ENCODE measurements at places on chromosomes 7 and 10.

- DNase-seq, result no peak
Measured at GRCh38 chr10:132336919-132337407, 5.0 kb downstream of the LRRC27 start.

GRCh38 chr7:4631380-4632179, 50.5 kb upstream of the FOXK1 start:
- DNase-seq, result no peak

DNA sequence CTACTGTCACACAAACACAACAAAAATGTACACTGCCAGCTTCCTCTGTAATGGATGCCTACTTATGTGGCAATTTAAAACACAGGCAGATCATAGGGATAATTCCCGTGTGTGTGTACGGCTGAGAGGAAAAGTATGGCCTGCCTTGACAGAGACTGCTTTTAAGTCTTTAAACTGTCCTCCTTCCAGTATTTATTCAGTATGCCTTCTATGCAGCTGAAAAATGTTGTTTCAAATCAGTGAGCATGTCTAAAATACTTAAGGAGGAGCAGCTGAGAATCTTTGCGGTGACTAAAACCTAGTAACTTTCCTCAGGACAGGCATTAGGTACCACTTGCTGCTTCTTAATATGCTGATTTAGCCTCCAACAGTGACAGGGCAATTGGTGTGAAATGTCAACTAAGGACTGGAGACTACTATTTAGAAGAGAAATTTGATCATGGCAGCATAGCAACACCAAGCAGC, 126.3 kb downstream of the CACNA2D1 start:
- no peak for DNase-seq

- DNase-seq, result no peak
Measured at GRCh38 chr7:20412032-20412431, 81.3 kb downstream of the ITGB8 start.

DNA sequence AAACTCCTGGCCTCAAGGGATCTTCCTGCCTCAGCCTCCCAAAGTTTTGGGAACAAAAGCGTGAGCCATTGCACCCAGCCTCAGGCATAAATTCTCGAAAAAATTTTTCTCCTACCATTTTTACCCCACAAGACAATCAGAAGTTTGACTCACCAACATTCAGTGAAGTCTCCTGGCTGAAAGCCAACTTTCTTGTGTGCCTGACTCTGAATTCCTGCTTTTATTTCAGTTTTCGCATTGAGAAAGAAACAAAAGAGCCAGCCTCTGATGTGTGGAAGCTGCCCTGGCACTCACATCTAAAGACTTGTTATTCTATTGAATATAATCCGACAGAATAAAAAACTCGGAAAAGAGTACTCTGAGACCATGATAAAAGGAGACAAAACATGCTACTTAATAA, 402.9 kb downstream of the MAGI2 start:
- no peak for DNase-seq

DNA sequence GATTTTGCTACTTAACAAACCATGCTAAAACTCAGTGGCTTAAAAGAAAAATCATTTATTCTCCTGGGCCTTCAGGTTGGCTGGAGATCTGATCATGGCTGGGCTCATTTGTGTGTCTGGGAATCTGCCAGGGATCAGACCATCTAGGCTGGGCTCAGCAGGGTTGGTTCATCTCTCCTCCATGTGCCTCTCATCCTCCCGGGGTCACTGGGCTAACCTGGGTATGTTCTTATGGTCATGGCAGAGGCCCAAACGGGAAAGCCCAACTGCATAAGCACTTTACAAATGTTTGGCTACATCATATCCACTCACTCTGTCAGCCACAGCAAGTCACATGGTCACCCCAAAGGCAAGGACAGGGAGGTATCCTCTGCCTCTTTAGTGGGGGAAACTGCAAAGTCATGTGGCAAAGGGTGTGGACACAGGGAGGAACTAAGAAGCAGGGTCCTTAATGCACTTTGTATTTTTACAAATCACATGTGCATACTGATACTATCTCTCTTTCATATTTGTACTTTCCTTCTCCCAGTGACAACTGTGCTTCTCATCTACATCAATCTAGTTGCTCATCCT, 231.4 kb downstream of the BUB3 start:
- DNase-seq, result no peak

DNA sequence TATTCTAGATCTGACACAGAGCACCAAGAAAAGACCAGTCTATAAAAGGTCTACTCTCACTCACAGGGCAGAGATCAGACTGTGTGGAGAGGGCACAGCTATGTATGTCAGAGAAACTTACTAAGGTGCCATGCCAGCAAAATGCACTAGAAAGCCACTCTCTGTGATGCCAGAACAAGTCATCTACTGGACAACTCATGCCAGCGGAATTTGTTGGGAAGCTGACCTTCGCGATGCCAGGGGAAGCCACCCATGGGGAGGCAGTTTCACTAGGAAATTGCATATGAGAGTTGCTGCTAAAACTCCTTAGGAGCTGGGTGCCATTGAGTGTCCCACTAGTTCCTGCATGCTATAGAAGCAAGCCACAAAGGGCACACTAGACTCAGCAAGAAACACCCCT, 58.5 kb downstream of the MICU1 start:
- DNase-seq, result no peak

DNA sequence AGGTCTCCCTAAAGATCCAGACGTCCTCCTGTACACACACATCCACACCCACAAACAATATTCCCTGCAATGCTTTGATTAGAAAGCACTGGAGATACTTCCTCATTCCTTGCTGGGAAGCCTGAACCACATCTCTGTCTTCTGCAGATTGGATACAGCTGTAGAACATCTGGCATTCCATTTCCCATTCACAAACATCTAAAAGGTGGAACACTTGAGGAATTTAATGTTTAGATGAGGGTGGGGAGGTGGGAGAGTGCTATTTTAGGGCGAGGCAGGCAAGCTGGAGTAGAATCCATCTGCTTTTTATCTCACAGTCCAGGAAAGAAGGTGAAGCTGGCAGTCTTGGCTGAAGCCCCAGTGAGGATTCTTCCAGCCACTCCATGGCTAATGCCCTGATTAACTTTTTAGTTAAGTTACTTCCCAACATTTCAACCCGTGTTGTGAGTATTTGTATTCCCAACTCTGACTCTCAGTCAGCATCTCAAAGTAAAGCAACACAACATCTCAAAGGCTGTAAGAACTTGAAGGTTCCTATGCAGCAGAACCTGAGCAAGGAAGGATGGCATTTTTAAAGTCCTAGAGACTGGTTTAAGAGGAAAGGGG, 46.1 kb downstream of the CYTH3 start:
- DNase-seq, result no peak

DNA sequence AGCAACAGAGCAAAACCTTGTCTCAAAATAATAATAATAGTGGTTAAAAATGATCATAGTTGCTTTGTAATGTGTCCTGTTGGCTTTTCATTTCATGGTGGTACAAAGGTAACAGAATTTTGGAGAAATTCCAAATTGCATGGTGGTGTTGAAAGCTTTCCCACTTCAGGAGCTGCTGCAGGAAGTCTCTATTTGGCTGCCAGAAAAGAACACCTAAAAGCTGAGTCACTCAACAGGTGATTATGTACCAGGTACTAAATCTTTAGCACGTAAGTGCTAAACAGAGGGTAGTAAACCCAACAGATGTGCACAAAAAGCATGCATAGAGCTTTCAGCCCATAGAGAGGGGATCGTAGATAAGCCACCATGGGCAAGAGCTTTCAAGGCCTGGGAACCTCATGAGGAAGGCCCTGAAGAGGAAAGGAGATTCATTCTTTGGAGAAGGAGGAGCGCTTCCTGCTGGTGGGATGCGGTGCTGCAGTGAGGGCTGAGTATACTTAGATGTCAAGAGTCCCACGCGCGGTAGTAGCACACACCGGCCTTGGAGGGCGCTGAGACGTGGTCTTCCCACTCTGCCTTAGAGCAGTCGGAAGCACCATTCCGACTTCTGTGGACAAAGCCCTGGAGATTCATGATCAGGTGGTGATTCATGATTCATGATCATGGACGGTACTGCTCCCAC, 118.7 kb downstream of the RALA start:
- DNase-seq, result peak; percentile 10

GRCh38 chr10:8211631-8212030, 157.1 kb downstream of the GATA3 start:
- no peak for DNase-seq

DNA sequence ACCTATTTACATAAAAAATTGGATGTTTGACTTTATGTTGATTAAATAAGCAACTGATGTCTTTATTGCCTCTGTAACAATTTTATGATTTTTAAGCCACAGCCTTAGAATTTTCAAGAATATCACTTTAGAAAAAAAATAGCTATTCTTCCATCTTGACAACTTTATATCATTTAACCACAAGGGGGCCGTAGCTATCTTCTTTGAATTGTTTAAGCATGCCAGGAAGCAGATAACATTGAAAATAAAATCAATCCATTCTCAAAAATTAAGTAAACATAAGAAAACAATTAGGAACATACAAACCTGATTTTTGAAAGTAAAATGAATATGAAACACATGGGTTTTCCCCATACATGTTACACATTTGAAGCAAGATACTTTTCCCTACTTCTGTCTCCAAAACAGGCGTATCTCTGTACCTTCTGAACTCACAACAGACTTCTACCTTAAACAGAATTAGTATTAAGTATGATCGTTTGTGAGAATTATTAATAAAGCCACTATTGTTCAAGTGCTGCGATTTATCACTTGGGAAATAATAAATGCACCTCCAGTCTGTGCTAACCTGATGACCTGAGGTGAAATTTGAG, 209.0 kb downstream of the CACNA2D1 start:
- DNase-seq, result no peak

DNA sequence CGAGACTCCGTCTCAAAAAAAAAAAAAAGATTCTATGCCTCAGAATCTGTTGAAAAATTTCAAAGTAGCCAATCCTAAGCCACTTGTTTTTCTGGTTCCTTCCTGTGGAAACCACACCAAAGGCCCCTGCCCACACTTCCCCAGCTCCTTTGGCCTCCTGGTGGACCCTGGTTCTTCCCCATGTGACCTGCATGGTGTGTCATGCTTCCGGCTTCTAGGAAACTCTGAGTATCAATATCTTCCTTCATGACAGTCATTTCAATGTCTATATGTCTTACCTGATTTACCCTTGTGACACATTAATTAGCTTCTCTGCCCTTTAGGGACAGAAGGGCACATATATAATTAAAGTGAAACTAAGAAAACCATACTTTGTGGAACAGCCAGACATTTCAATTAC, 80.4 kb upstream of the GRB10 start:
- DNase-seq, result no peak

GRCh38 chr7:7210475-7211237, 28.3 kb downstream of the C1GALT1 start:
- no peak for DNase-seq

DNA sequence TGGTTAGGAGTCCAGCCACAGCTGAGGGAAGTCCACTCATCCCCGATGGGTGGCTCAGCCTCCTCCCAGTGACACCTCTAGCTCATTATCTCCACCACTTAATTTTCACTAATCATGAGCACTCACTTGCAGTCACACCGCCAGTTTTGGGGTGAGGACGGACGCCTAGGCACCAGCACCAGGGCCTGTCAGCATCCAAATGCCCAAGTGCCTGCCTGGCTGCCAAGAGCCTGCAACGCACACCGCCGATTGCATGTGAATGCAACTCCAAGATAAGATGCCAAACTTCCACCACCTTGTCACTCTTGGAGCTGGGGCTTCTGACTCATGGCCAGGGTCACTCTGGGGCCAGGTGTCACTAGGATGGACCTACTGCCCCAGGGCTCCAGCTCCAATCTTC, 24.4 kb upstream of the SMARCD3 start:
- DNase-seq, result no peak

DNA sequence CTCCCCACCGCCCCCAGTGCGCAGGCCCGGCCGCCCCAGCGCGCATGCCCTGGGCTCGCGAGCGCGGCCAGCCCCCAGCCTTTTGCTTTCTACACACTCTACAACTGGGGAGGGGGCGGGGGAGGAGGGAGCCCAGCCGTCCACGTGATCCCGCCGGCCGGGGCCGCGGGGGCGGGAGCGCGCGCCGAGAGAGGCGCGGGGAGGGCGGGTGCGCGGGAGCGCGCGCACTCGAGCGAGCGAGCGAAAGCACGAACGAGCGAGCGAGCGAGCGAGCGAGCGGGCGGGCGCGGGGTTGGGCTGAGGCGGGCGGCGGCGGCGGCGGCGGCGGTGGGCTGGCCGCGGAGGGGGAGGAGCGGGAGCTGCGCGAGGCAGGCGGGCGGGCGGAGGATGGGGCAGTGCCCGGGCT, at the start of gene AUTS2:
AUTS2 (plus strand) TSS at position 395 of the 406 bp plus-strand sequence. CDS start 1,179 bp downstream, outside the sequence.
- peak; percentile 22 for DNase-seq

DNA sequence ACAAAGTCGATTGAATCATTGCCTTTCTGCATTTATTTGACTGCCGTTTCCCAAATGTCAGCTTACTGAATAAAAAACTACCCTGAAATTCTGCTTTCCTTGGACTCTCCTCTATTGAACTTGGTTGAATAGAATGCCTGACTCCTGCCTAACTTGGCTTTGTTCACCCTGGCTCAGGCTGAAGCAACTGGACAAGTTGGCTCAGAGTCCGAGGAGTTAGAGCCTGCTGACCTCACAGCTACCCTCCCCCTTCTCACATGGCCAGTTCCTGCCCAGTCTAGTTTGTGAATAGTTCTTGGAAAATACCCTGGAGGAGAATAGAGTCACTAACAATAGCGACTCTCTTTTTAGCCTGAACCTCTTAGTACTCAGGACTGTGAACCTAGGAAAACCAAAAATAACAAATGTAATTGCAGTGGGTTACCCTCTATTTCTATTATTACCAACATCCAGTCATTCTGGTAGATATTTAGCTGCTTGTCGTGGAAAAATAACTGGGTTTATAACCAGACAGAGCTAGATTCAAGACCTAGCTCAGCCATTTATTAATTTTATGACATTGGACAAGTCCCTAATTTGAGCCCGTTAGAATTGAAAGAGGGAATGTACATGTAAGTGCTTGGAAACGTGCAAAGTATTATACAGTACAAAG, 17.3 kb upstream of the NRBF2 start:
- no peak for DNase-seq

- no peak for DNase-seq
Measured at GRCh38 chr7:49822856-49823255, 49.4 kb downstream of the VWC2 start.

GRCh38 chr7:136391371-136391770, 414.2 kb upstream of the MTPN start:
- DNase-seq, result no peak

DNA sequence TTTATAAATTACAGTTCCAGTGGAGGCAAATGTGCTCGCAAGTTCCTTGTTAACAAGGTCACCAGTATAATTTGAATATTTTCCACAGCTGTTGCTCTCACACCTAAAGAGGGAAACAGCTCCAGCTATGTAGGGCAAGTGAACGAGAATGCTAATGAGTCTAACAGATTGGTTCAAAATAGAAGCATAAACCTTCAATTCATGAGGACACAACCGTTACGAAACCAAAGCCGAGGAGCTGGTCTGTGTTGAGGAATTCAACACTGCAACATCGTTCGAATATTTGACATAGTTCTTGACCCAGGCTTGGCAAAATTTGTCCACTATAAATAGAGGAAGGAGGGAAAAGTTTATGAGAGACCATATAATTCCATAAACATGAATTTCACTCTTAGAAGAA, 161.3 kb downstream of the KLF6 start:
- no peak for DNase-seq

GRCh38 chr7:1251796-1252539, 19.3 kb downstream of the UNCX start:
- DNase-seq, result no peak

- no peak for DNase-seq
Measured at GRCh38 chr7:27159266-27160144, 3.0 kb upstream of the HOXA7 start.

GRCh38 chr7:151146761-151147160, 20.7 kb downstream of the GBX1 start:
- no peak for DNase-seq

GRCh38 chr7:27802999-27803398, 63.0 kb downstream of the TAX1BP1 start:
- no peak for DNase-seq
